ENCODE measurements at places on chromosomes 6 and 20.

- no peak for DNase-seq
Measured at GRCh38 chr20:49675368-49676151, 38.1 kb downstream of the B4GALT5 start.

DNA sequence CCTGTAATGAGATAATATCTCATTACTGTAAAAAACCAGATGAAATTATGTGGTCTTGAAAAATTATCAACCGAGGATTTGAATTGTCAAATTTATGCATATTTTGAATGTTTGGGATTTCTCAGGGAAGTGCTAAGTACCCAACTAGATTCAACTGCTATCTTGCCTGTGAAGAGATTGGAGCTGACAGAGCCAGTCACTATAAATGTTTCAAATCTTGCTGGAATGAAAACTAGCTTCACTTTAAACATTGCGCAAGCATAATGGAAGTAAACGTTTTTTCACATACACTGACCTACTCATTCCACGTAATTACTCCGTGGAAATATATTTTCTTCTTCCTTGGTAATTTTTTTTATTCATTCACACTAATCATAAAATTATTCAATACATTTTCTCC is 46.7 kb downstream of the TMEM170B start:
- no peak for DNase-seq

DNA sequence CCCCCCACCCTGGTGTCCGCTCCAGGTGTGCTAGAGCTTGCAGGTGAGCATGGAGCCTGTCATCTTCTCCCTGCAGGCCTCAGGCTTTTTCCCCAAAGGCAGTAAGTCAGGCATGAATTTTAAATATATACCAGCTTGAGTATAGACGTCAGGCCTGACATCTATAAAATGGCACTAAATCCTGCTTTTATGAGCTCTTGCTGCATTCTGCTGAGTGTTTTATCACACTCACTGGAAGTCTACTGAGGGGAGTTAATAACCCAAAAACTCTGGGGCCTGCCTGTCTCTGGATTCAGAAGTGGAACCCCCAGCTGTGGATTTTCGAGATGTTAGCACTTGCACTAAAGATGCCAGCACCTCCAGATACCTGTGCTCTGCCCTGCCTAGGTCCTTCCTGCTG is 133.4 kb upstream of the TOP1 start:
- no peak for DNase-seq

GRCh38 chr6:144953552-144954240 is 668.6 kb downstream of the UTRN start:
- DNase-seq, result no peak

- DNase-seq, result no peak
Measured at GRCh38 chr20:36777167-36777566, 3.6 kb upstream of the DSN1 start.

GRCh38 chr6:4732691-4733315 is 43.4 kb upstream of the CDYL start:
- DNase-seq, result no peak

DNA sequence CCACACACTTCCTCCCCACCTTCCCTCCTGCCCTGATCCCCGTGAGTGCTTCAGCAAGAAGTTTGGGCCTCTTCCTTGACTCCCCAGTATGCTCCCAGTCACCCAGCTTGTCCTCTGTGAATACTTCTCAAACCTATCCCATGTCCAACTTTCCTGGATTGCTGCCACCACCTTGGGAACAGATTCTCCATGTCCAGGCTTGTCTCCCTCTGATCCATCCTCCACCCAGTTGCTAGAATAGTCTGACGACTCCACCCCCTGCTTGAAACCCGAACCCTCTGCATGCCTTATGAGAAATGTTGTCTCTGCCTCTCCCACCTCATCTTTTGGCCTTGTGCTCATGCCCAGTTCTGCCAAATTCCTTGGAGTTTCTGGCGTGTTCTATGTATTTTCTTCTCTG is 108.0 kb downstream of the PPP1R14C start:
- DNase-seq, result no peak

- DNase-seq, result no peak
Measured at GRCh38 chr6:98467902-98468301, 366.5 kb upstream of the POU3F2 start.

DNA sequence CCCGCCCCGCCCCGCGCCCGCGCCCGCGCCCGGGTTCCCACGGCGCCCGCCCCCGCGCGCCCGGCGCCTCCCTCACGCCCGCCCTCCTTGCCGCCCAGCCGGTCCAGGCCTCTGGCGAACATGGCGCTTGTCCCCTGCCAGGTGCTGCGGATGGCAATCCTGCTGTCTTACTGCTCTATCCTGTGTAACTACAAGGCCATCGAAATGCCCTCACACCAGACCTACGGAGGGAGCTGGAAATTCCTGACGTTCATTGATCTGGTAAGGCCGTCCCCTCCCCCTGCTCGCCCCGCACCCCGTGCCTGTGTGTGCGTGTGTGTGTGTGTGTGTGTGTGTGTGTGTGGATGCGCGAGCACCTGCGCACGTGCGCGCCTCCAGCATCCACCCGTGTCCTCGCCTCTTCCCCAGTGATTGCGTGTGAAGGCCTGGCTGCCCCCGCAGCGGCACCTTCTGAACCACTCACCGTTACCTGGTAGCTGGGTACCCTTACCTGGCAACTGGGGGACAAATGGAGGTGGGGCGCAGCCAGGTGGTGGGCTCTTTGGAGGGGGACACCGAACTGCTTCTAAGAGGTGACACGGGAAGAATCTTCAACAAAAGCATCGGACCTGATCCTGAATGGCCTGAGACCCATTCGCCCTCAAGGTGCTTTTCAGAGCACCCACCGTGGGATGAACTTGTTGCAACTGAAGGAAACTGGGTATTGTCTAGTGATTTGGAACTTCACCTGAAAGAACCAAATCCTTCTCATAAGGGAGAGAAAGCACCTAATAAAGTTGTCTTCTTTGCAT is at the start of gene AIG1:
TSS of gene AIG1 (plus strand) at position 84 of the 791 bp plus-strand sequence. CDS start at position 121, 37 bp downstream.
- peak; percentile 32 for DNase-seq

DNA sequence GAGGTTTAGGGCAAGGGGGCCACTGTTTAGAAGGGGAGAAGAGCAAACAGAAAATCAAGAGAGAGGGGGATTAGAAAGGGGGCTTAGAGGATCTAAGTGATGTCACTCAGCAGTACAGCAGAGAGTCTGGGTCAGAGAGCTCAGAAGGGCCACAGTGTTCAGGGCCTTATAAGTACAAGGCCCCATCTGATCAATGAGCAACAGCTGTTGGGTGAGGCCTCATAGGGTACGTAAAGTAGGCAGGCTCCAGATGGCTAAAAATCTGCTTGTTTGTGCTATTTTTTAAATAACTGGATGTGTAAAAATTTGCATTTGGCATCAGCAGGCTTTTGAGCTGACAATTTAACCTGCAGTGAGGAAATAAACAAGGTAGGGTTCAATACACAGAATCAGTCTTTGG is 149.8 kb downstream of the SH3BGRL2 start:
- DNase-seq, result no peak

DNA sequence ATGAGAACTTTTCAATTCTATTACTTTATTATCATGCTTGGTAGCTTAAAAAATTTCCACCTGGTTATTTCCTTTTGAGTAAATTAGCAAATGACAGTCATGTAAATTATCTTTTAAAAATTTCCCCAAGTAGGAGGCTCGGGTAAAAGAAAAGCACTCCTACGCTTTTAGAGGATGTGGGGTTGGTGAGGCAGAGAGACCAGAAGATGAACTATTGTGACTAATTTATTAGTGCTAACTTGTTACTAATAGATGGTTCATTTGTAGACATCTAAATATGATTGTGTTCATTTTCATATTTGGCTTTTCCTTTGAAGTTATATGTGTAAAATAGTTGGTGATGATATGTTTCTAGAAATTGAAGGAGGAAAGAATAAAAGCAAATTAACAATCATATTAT is 27.0 kb downstream of the ZNF292 start:
- DNase-seq, result no peak

GRCh38 chr6:169093066-169093723 is 160.5 kb downstream of the THBS2 start:
- DNase-seq, result no peak

DNA sequence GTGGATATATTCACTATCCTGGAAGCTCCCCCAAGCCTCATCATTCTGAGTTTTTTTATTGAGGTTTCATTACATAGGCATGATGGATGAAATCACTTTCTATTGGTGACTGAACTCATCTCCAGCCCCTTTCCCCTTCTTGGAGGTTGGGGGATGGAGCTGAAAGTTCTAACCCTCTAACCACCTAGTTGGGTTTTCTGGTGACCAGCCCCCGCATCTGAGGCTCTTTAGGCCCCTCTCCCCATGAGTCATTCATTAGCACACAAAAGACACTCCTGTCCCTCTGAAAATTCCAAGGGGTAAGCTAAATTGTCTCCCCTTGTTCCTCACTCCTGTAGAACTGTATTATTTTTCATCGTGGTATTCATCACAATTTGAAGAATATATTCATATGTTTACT is 33.3 kb downstream of the GFRA4 start:
- DNase-seq, result no peak

DNA sequence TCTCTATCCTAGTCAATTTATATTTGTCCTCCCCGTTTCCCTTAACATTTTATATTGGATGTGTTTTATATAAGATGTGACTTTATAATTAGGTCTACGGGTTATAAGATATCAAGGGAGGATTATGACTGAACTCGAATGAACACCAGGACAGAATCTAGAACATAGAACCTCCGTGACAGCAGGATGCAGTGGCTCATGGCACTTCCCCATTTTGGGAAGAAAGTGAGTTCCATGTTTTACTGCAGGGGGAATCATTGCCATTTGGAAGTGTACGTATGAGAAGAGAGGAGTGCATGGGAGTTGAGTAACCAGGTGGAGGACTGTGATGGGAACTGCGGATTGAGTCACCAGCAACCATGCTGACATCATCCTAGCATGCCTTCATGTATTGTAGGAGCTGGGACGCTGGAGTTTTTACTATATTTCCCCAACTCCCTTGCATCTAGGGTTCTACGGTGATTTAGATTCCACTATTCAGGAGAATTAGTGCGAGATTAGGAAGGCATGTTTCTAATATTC is 56.1 kb upstream of the FOXC1 start:
- no peak for DNase-seq

GRCh38 chr20:18849131-18849530 is 35.5 kb downstream of the SCP2D1 start:
- no peak for DNase-seq

GRCh38 chr6:136890986-136891385 is 31.1 kb upstream of the SLC35D3 start:
- DNase-seq, result no peak

- no peak for DNase-seq
Measured at GRCh38 chr6:89566930-89567629, 71.5 kb downstream of the LYRM2 start.

- DNase-seq, result no peak
Measured at GRCh38 chr20:44135012-44135412, 52.0 kb downstream of the JPH2 start.

DNA sequence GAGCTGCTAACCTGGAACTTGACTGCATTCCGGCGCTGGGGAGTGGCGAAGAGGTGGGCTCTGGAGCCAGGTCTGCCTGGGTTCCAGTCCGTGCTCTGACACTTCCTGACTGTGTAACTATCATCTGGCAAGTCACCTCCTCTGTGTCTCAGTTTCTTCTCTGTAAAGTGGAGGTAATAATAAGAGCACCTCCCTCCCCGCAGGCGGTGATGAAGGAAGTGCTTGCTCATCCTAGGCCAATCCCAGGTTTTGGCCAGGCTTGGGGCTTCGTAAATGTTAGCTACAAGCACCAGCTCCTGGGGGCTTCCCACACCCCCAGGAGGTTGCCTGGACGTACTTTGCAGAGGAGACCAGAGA is 32.8 kb downstream of the SNAI1 start:
- no peak for DNase-seq

DNA sequence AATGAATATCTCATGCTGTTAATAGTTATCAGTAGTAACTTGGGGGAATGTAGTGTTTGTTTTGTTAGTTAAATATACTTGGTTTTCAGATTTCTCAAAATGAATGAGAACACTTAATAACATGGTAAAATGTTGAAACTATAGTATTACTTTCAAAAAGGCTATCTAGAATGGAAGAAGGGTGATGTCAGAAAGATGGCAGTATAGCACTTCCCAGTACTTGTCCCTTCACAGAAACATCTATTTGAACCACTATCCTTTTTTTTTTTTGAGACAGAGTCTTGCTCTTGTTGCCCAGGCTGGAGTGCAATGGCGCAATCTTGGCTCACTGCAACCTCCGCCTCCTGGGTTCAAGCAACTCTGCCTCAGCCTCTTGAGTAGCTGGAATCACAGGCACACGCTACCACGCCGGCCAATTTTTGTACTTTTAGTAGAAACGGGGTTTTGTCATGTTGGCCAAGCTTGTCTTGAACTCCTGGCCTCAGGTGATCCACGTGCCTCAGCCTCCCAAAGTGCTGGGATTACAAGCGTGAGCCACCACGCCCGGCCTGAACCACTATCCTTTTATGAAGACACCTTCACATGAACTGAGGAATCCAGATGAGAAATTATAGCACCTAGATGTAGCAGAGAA is 4.7 kb upstream of the ECHDC1 start:
- no peak for DNase-seq

DNA sequence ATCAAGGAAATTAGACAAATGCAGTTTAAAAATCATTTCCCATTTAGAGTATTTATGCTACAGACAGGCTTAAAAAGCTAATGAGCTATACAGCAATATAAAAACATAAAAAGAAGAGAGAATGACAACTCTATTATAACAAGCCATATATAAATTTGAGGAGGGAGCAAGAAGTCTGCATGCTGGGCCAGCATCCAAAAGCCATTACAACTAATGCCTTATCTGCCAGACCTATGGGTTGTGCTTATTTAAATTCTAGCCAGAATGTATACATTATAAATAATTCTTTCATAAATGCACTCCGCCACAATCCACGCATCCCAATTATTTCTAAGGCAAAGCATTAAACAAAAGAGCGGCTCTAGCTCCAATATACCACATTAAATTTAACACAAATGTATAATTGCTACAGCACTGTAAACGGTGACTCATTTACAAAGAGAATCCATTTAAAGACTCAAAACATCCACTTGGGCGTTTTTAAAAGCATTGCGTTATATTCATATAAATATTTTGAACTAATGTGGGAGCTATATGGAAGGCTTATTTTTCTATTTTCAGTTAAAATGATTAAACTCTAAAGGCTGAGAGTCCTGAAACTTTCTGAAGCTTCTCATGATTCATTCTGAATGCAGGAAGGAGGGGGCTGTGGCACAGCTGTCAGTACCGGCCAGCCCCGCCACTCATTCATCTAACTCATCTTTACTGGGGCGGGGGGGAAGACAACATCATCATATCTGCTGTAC is 37.7 kb upstream of the RAB22A start:
- no peak for DNase-seq

DNA sequence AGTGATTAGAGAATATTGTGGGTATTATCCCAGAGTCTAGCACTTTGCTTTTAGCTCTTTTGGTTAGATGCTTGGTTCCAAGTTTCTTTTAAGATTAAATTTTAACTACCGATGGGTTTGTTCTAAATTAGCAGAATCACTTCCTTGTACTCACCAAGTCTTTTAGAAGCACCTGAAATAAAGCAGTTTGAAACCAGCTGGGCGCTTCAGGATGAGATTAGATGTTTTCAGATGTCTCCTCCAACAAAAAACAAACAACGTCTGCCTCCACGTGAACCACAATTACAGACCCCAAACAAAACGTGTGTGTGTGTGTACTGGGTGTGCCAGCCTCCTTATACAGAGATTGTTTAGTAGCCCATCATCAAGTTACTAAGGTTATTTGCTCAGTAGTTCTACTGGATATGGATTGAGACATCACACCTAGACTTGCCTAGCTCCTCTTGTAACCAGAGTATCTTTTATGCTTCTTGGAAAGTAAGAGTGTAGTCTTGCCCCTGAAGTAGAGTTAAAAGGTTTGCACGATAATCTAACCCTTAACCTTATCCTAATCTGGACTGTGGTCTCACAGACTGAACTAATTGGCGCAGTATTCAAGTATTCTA is 2.3 kb downstream of the DSTN start:
- no peak for DNase-seq

- no peak for DNase-seq
Measured at GRCh38 chr6:150016324-150017185, 8.8 kb downstream of the RAET1L start.
